ENCODE measurements at places on chromosomes 12 and 14.

DNA sequence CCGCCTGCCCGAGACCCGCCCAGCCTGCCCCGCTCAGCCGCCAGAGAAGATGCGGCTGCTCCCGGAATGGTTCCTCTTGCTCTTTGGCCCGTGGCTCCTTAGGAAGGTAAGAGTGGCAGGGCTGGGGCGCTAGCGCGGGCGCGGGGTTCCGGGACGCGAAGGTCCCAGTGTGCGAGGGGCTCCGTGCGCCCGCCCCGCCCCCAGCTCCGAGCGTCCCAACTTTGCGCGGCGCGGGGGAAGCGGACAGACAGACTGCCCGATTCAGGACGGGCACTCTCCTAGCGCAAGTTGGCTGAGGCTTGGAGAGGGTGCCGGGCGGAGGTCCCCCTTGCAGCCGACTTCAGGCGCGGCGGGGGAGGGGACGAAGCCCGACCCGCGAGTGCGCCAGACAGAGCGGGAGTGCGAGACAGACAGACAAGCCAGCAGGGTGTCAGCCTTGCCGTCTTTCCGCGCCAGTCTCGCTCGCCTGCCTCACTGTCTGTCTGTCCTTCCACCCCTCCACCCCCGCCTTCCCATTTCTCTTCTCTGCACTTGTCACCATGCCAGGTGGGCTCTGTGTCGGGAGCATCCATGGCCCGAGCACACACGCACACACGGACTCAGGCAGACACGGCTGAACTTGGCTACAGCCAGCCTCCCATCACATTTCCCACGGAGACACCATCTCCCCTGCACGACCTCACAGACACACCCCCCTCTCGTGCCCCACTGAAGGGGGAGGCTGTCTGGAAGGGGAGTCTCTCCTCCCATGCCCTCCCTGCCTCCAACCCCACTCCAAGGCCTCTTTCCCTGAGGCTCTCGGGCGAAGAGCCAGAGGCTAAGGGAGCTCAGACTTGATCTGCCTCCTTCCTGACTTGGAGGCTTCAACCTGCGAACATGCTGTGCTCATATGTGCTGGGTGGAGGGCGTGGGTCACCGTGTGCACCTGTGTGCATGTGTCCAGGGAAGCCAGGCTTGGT, 606 bp downstream of the NXPH4 start:
- DNase-seq = no peak

- no peak for DNase-seq
Observed at GRCh38 chr12:10207136-10207535, 5.5 kb upstream of the GABARAPL1 start.

GRCh38 chr14:25588751-25589150, 538.8 kb upstream of the STXBP6 start:
- DNase-seq = no peak

GRCh38 chr12:59164991-59165718, 244.9 kb upstream of the LRIG3 start:
- peak; percentile 24 for DNase-seq

GRCh38 chr14:64722842-64723447, 18.7 kb downstream of the PLEKHG3 start:
- DNase-seq = no peak

- peak; percentile 46 for DNase-seq
Observed at GRCh38 chr14:63656194-63656593, 14.5 kb upstream of the WDR89 start.

Data from suppressor macrophage treated with lipopolysaccharide for 1 hour (primary cell).